ENCODE measurements at places on chromosomes 13 and 19.

GRCh38 chr13:35723053-35723461 lies 246.6 kb upstream of the MAB21L1 start:
- no peak for DNase-seq

DNA sequence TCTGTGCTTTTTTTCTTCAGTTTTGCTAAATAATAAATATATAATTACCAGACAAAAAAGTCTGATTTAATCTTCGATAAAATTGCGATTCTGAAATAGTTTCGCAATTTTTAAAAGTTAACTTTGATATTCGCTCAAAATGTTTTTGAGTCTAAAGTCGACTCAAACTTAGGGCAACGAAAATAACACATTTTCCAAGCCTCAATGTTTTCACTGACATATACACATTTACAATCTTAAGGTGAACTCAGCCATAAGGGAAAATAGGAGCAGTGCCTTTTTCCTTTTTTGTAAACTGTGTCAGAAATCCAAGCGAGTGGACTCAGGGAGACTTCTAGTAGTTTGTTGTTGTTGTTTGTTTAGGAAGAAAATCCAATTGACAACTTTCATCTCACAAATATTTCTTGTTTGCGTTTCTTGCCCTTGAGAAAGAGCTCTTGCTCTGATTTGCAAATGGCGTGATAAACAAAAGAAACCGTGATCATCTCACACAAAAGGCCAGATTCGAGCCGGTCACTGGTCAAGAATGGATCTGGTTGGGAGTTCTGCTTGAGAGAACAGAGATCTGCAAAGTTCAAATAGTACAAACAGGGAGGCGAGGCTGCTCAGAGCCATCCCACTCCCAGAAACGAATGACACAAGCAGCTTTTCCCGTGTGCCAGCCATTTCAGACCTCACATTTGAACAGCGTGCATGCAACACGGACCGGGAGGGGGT lies 2.1 kb downstream of the SOX21 start:
- no peak for DNase-seq

DNA sequence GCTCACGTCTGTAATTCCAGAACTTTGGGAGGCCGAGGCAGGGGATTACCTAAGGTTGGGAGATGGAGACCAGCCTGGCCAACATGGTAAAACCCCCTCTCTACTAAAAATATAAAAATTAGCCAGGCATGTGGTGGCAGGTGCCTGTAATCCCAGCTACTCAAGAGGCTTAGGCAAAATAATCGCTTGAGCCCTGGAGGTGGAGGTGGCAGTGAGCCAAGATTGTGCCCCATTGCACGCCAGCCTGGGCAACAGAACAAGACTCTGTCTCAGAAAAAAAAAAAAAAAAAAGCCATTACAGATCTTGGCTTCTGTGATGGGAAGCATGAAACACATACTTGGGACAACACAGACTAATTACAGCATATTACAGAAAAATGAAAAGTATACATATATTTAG lies 1404.5 kb upstream of the SPRY2 start:
- DNase-seq = no peak

DNA sequence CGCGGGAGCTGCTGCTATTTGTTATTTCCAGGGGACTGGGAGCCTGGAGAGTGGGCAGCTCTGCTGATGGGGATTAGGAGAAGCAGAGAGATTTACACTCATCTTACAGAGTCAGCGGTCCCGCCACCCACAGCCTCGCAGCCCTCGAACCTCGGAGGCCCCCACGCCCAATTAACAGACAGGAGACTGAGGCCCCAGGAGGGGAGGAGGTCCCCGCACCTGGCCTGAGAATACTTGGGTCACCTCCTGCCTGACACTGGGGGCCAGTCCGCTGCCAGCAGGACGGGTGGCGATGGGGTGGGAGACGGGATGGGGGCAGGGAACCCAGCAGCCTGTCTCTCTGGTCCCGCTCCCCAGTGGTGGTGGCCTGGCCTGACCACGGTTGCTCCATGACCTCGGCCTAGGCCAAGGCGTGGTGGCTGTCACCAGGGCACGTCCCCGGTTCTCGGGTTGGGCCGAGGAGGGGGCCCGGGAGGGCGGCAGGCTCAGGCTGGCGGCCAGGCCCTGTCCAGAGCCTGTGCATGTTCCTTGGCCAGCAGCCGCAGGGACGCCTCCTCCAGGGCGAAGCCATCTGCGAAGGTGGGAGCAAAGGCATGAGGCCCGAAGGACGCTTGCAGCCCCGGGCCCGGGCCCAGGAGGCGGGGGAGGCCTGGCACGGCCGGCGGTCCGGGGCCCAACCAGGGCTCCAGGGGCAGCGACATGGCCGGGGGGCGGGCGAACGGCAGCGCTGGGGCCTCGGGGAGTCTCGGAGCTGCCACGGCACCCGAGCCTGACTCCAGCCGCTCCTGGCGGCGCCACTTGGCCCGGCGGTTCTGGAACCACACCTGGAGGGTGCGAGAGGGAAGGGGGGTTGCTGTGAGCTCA lies 1.7 kb downstream of the RAX2 start:
- no peak for DNase-seq

- DNase-seq = no peak
Observed at GRCh38 chr13:34421858-34422475, 520.1 kb upstream of the NBEA start.

GRCh38 chr13:94709001-94709834 lies 3.1 kb downstream of the SOX21 start:
- no peak for DNase-seq

- no peak for DNase-seq
Observed at GRCh38 chr19:53982611-53983010, 8.8 kb upstream of the CACNG6 start.

- DNase-seq = no peak
Observed at GRCh38 chr19:16217716-16218451, 20.2 kb downstream of the AP1M1 start.

DNA sequence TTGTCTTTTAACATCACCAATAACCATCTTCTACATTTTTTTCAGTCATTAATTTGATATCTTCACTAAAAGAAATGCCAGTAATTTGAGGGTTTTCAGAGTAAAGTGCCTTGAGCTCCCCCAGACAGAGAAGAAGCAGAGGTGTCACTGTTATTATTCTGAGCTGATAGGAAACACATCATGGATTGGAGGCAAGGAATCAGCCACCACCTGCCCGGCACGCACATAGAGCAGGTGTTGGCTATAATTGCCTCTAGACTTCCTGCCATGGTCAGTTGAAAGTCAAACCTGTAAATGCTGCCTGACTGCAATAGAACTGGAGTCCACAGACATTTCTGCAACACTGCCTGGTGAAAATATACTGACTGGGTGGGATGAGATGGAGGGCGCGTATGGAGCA lies 776.6 kb downstream of the UQCRFS1 start:
- DNase-seq = no peak

- no peak for DNase-seq
Observed at GRCh38 chr13:28199089-28199488, 60.7 kb downstream of the PAN3 start.

Measured in stimulated activated CD4-positive, alpha-beta T cell treated with anti-CD3 and anti-CD28 coated beads, Interleukin-4, amount 100 ng/mL, for 48 hours (primary cell).